NCI-H1930 (cell line): ENCODE measurements at places on chromosomes 1 and 21.

DNA sequence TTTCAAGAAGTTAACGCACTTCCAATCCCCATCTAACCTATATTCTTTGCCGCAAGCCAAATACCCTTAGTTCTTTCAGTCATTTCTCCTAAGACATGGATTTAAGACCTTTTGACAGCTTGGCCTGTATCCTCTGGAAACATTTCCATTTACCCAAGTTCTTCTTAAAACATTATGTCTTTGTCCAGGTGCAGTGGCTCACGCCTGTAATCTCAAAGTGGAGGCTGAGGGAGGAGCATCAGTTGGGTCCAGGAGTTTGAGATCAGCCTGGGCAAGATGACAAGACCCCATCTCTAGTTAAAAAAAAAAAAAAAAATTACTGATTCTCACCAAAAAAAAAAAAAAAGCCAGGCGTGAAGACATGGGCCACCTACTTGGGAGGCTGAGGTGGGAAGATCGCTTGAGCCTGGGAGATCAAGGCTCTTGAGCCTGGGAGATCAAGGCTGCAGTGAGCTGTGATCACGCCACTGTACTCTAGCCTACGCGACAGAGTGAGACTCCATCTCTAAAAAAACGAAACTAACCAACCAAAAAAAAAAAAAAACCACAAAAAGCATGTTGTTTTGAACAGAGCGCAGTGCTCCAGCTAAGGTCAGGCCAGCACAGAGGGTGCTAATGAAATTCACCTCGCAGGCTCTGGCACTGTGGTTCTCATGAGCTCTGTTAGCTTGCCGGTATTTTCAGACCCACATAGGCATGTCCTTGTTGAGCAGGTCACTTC, 36.0 kb downstream of the NUAK2 start:
- DNase-seq, result no peak

DNA sequence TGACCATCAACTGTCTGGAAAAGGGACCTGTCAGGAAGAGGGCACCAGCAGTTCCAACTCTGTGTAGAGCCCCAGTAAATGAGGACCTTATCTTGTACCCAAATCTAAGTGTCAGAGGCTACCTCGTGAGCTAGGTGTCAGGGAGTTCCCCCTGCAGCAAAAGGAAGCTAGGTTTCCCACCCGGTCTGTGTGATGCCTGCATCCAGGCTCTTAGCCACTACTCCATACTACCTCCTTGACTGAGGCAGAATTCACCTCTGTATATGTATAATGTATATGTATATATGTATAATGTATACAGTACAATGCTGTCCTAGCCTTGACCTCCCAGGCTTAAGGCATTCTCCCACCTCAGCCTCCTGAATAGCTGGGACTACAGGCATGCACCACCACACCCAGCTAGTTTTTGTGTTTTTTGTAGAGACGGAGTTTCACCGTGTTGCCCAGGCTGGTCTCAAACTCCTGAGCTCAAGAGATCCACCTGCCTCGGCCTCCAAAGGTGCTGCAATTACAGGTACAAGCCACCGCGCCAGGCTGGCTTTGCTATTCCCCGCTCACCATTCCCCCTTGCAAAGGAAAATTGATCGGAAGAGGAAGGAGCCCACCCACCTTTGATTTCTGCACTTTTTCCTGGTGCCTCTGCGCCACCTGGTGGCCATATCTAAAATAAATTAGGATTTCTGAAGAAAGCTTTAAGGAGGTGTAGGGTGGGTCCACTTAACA, 15.7 kb upstream of the LUZP1 start:
- peak; percentile 29 for DNase-seq

DNA sequence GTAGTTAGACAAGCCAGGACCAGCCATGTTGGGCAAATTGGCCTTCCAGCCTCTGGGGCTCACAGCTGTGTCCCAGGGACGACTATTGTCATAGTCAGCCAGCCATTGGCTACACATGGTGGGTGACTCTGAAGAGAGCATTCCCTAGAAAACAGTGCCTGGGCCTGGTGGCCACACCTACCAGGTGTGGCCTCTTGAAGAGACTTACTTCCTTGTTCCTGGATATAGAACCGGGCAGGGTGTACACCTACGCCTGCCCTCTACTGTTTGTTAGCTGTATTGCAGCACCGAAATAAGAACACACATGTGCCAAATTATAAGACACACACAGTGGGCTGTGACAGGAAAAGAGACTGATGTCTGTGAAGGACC, 134.6 kb upstream of the ARHGEF16 start:
- DNase-seq, result peak; percentile 27

GRCh38 chr1:234272656-234273312, 100.5 kb upstream of the COA6 start:
- DNase-seq, result no peak

- DNase-seq, result no peak
Measured at GRCh38 chr1:31423418-31423947, 10.5 kb downstream of the SERINC2 start.

- DNase-seq, result no peak
Measured at GRCh38 chr1:109826930-109827349, 63.2 kb upstream of the EPS8L3 start.

- DNase-seq, result no peak
Measured at GRCh38 chr1:238153939-238154338, 263.2 kb upstream of the ZP4 start.

DNA sequence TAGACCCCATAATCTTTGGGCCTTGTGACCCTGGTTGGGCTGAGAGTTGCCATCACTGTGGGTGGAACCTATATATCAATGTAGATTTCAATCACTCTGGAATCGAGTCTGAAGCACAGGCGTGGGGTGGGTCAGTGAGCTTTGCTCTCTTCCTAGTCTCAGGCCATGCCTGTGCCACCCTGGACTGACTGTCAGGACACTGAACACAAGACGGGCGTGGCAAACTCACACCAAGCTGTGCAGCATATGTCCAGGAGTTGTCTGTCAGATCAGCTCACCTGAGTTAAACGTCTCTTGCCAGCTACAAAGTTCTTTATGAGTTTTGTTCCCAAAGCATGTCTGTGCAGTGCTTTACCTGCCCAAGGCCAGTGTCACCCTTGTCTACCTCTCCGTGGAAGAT, 30.9 kb upstream of the ALPL start:
- DNase-seq, result no peak

- DNase-seq, result no peak
Measured at GRCh38 chr1:157173900-157174410, 35.8 kb upstream of the ETV3 start.

GRCh38 chr1:235919833-235920441, 53.2 kb upstream of the LYST start:
- DNase-seq, result no peak

DNA sequence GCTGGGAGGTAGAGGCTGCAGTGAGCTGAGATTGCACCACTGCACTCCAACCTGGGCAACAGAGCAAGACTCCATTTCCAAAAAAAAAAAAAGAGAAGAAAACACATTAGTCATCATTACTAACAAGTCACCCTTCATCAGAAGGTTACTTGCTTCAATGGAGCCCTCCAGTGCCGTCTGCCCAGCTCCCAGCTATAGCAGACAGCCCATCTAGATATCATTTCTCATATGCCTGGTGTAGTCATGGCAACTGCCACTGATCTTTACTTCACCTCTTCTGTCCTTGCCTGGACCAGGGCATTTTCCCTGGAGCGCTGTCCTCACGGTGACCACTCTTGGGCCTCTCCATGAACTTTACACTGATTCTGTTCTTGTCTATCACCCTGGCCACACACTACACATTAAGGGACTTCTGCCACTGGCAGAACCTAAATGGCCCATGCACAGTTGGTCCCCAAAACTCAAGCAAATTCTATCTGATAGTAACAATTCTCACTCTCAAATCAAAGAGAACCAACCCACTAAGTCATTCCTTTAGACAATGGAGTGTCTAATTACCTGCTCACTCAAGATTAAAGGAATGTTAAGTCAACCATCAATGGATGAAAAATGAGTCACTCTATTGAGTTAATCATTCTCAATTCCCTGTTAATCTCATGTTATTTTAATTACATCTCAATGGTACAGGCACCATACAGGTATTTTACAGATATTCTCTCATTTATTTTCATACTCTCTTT, 12.9 kb downstream of the GPA33 start:
- DNase-seq, result no peak

DNA sequence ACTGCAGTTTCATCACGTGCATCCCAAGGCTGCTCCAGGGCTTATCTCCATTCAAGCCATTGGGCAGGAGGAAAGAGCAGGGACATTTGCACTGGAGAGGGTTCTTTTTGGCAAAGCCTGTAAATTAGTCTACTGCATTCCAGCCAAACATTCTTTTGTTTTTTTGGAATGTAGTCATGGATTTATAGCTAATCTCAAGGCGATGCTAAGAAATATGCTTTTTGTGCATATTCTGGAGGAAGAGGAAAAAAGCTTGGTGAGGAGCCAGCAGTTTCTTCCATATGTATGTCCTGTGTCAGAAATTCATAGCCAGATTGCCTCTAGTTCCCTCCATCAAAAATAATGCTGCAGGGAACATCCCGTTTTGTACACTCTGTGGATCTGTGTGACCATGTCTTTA, 221.4 kb downstream of the BACH1 start:
- DNase-seq, result no peak

DNA sequence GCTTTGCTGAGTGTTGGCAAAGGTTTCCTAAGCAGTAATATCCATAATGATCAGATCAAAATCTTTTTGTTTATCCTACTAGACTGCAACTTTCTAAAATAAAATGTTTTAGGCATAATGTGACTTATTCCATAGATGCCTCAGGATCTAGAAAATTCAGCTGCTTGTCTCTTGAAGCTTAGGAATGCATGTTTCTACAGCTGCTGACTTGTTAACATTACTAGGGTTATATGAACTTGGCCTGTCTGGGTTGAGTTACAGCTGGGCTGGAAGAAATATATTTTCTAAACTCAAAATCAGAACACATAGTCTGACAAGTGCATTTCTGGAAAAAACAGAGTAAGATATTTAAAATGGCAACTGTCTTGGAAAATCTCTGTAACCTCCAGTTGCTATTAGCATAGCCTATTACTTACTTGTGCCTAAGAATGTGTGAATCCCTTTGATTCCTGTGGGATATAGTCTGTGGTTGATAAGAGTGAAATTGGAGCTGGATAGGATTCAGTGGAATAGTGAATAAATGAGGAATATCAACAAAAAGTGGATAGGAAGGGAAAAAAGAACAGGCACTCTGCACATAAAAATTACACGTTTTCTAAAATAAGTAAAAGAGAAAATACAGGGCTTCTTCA, 61.2 kb downstream of the RGS4 start:
- DNase-seq, result no peak

GRCh38 chr1:6358757-6359201, 34.8 kb downstream of the ACOT7 start:
- no peak for DNase-seq

GRCh38 chr1:63189677-63190076, 132.7 kb upstream of the FOXD3 start:
- no peak for DNase-seq

GRCh38 chr1:109818271-109818987, 54.7 kb upstream of the EPS8L3 start:
- no peak for DNase-seq

DNA sequence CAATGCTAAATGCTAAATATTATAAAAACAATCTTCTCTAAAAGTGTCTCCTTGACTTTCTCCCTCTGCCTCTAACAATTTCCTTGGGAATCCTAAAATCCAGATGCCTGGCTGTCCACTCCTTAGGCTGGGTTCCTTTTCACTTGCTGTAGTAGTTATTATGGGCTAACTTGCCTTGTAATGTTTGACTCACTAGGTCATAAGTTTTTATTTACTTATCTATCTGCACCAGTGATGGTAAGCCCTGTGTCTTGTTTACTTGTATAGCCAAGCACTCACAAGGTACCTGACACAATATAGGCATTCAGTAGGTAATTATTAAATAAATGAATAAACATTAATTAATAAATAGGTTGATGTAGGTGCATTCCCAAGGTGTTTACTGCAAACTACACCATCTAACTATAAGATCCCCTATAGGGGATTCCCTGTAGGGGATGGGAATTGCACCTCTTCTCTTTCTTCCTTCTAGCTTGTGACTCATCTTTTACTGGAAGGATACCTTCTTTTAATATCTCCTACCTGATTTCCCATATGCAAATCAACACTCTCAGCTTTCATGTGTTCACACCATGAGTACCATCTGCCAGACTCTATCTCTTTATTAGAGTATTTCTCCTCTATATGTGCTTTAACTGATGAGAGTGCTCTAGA, 14.7 kb upstream of the CHIA start:
- DNase-seq, result no peak

DNA sequence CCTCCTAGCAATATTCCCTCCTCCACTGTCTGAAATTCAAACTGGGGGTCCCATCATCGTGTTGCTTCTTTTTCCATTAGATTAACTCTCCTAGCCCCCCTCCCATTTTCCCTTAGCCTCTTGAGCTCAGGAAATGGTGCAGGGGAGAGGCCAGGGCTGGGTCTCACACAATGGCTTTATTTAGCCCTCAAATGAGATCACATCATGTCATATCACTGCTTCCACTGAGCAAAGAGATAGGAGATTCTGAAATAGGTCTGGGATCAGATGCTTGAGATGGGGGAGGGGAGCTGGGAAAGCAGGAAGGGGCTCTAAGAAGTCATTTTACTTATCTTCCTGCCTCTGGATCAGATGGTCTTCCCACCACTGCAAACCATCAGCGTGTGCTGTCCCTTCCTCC, 17.8 kb upstream of the ARHGEF2 start:
- no peak for DNase-seq

DNA sequence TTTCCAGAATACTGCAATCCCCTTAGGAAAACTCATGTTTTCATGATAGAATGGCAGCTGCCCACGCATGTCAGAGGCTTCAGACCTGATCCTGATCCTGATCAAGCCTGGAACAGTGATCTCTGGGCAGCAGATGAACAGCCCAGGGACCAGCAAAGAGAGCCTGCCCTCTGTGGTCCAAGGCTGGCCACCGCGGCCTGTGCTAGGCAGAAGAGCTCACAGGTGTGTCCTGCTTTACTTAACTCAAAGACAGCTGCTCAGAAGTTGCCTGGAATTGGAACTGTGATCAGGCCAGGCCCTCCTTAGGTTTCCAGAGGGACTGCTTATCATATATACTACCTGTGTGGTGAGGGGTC, 21.2 kb upstream of the BCAR3 start:
- DNase-seq, result no peak

DNA sequence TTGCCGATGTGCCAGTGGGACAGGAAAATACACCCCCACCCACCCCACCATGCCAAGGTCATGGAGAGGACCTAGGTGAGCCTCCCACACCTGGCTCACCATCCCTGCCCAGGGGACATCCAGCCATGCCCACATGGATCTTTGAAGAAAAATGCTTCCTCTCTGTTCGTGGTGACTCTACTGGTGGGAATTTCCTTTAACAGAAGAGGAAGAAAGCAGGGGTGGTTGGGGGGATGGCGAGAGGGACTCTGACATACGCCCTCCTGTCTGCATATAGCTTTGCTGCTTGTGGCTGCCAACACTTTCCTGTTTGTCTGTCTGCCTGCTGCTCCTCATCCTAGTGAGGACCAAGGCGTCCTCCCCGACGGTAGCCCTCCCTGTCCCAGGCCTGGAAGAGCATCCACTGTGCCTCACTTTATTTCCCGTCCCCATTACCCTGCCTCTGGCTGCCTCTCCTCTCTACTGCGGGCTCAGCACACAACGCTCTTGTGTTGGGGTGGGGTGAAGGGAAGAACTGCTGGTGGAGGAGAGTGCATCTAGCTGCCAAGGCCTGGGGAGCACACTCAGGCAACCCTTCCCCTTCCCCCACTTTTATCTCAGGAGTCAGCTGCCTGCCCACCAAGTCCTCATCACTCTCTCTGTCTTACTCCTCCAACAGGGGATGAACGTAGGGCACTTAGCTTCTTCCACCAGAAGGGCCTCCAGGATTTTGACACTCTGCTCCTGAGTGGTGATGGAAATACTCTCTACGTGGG, 2.5 kb downstream of the SEMA4A start:
- DNase-seq, result no peak
